ENCODE measurements at places on chromosomes 7 and 10. TPM values are rescaled to one million over a fixed set of nuclear protein-coding genes. Genes with fewer than 3 reads are reported as not detected.

The MICALL2 gene
- total RNA-seq = 16.7 TPM

The LIPK gene
- not detected for total RNA-seq

The CFAP69 gene
- 4.4 TPM for total RNA-seq

The ERVW-1 gene
- not detected for total RNA-seq

The CELF2 gene
- 11.5 TPM for total RNA-seq

The ASIC3 gene
- under 0.01 TPM for total RNA-seq

The MRLN gene
- not detected for total RNA-seq
